ENCODE measurements at places on chromosomes 3 and 15.

GRCh38 chr15:55195996-55196395 lies 745 bp downstream of the RSL24D1 start:
- DNase-seq, result no peak

DNA sequence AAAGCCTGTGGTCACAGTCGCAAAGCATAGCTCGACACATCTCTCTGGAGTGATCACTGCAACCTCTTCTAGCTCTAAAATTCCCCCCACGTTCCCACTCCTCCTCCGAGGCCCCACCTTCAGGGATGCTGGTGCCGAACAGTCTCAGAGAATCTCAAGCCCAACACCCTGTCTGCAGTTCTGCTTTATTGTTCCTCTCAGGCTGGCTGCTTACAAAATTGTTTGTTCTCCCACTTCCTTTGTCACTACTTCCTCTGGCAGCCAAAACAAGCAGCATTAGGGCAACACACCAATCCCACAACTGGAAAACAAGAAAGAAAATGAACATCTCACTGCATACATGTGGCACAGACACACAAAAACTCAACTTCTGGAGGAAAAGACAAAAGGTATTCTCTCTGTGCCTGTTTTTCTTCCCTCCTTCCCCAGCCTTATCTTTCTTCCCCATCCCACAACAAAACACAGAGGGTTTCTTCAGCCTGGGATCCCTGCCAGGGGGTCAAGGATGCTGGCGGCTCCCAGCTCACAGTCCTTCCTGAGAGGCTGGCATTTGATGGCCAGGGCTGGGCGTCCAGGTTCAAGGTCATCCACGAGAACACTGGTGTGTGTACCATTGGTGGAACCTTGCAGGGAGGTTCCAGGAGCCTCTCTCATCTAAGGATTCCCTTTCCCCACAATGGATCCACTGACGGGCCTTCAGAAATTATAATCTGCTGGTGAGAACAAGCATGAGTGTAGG lies 108.4 kb downstream of the TMCO5A start:
- peak; percentile 52 for DNase-seq

- no peak for DNase-seq
These were observed 1129.3 kb downstream of the NAALADL2 start for GRCh38 chr3:175988401-175988800.

- no peak for DNase-seq
These were observed at the start of gene ALG1L2 for GRCh38 chr3:130081351-130081881. TSS of gene ALG1L2 (plus strand) at chr3:130081831. CDS start at chr3:130082017, 186 bp downstream.

DNA sequence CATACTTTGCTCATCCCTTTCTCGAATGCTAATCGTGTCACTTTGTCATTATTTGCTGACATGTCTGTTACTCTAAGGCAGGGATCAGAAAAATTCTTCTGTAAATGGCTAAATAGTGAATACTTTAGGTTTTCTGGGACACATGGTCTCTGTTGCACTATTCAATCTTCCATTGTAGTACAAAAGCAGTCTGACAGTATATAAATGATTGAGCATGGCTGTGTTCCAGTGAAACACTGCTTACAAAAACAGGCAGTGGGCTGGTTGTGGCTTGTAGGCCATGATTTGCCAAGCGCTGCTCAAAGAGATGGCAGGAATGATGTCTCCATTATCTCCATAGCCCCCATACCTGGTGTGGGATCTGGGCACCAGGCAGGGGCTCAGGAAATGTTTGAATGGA lies 45.6 kb downstream of the TMEM266 start:
- no peak for DNase-seq

DNA sequence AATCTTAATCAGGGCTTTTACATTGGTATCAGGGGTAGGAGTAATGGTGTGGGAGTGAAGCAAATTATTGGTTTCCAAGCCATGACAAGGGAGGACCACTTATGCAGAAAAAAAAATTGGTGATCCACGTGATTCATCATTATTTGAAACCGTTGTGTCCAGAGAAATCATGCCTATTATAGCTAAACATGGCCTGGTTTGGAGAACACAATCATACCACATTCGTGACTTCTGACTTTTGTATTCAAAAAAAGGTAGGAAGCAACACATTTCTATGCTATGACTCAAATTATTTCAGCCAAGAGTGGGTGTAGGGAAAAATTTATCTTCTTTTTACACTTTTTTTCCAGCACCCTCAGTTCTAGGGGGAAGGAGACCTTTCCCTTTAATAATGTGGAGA lies 924.3 kb upstream of the GBE1 start:
- DNase-seq, result no peak

- no peak for DNase-seq
These were observed 103.7 kb upstream of the LRIG1 start for GRCh38 chr3:66604481-66604880.

DNA sequence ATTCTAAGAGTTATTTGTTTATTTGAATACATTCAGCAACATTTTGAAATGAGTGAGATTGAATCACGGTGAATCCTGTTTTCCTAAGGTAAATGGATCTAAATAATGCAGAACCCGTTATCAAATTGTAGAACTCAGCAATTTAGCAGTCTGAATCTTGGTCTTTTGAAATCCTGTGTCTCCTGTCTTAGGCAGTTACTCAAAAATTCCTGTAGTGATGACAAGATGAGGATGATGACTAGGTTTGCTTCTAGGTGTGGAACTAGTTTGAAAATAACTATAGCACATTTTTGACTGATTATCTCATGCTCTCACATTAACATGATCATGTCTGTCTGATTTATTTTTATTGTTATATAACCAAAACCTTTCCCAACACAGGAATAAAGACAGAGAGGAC lies 115.0 kb downstream of the RAP2B start:
- no peak for DNase-seq

- DNase-seq, result peak; percentile 35
These were observed 3.1 kb downstream of the ABTB1 start for GRCh38 chr3:127675651-127676391.

DNA sequence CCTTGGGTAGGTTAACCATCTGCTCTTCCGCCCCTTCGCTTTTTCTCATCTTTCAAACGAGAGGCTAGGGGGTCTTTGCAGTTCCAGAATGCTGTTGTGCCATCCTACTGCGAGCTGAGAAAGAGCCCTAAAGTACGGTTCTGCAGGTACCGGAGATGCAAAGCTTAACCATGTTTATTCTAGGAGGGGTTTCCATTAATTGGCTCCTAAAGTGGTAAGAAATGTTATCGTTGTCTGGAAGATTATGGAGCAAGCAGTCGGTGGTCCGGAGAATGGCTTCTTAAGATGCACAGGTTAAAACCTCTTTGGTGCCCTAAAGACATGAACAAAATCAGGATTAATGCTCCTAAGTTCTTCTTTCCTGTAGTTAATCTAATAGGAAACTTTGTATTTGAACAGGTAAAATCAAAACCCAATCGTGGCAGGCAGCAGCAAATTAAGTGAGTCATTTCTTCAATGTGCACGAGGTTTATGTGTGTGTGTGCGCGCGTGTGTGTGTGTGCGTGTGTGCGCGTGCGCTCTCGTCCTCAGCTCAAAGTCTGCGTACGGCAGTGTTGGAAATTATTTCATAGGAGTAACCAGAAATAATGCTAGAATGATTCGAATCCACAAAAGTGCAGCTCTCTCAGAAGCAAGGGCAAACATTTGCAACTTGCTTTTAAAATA lies 772 bp downstream of the FAM81A start:
- peak; percentile 41 for DNase-seq

DNA sequence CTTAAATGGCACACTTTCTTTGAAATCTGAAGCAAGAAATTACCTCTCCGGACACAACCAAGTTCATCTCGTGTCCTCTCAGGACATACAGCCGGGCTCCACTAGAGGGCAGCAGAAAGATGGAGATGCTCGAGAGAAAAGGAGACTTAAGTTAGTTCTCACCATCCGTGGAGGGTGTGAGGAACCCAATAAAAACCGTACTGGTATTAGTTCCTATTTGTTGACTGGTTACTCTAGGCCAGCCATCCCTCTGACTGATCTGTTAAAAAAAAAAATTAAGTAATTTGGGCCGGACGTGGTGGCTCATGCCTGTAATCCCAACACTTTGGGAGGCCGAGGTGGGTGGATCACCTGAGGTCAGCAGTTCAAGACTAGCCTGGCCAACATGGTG lies 7.9 kb upstream of the CYP11A1 start:
- peak; percentile 79 for DNase-seq

DNA sequence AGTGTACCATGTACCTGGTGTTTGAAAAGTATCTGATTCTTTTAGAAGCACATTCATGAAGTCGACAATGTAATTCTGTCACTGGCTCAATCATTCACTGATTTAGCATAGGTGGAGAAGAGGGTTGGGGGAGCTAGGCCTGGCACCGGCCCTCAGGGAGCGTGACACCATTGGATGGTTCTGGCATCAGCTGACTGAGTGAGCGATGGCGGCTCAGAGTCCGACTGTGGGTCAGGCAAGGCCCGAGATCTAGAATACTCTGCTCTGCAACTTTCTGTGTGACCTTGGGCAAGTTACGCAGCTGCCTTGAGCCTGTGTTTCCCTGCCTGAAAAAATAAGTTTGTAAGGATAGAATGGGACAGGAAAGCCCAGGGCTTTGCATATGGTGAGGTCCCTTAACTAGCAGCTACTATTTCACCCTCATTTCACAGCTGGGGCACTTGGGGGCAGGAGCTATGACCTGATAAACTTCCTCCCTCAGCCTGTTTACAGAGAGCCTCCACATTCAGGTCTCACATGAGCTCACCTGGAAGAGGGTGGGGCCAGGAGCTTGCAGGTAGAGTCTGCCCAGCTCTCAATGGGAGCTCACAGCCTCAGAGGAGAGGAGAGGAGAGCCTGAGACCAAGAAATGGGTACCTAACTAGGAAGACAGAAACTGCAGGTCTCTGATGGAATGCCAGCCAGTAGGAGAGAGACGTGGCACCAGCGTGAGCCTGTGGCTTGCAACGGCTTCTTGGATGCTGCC lies 153.7 kb upstream of the TLE3 start:
- peak; percentile 69 for DNase-seq

GRCh38 chr3:87595798-87596197 lies 319.4 kb upstream of the POU1F1 start:
- DNase-seq, result no peak

DNA sequence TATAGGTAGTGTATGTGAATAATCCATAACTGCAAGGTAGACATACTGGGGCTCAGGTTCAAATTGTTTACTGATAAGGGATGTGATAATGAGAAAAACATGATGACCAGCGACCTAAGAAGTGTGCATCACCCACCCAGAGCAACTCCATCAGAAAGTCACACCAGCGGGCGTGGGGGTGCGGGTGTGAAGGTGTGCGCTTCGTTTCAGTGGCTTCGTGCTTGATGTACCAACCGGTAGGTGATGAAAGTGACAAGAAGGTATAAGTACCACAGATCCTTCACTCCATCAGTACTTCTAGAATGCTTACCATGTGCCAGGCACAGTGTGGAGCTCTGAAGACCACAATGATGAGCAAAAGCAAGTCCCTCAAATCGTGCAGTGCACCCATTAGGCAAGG lies 11.2 kb downstream of the ANP32A start:
- no peak for DNase-seq

- no peak for DNase-seq
These were observed 9.4 kb downstream of the DPH3 start for GRCh38 chr3:16255326-16255725.

DNA sequence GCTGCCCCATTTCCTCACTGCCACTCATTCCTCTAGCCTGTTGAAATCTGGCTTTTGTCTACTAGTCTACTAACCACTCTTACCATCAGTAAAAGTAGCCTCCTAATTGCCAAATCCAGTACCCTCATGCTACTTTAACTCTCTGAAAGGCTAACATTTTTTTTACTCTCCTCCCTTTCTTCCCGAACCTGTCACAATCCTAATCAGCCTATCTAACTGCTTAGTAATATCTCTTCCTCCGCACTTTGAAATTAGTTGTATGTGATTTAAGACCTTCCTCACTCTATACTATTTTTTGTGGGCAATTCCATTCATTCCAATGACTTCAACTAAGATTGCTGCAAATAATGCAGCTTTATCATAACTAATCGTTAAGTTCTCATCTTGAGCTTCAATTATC lies 3.7 kb downstream of the SENP7 start:
- DNase-seq, result no peak

DNA sequence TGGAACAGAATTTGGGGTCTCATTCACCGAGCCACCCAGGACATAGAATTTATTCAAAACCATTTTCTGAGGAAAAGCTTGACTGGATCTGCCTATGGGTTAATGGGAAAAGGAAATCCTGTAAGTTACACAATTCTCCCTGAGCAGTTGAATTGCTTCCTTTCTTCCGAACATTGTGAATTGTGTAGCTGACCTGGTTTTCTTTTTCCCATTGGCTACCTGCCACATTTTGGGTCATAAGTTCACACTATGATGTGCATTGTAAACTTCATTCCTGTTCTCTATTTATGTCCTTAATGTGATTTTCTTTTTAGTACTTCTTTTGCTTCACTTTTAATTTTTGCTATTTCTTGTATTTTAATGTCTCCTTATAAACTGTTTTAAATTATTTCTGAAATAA lies 386.0 kb upstream of the LRRC3B start:
- DNase-seq, result no peak

GRCh38 chr15:38672273-38672672 lies 107.7 kb upstream of the RASGRP1 start:
- no peak for DNase-seq

DNA sequence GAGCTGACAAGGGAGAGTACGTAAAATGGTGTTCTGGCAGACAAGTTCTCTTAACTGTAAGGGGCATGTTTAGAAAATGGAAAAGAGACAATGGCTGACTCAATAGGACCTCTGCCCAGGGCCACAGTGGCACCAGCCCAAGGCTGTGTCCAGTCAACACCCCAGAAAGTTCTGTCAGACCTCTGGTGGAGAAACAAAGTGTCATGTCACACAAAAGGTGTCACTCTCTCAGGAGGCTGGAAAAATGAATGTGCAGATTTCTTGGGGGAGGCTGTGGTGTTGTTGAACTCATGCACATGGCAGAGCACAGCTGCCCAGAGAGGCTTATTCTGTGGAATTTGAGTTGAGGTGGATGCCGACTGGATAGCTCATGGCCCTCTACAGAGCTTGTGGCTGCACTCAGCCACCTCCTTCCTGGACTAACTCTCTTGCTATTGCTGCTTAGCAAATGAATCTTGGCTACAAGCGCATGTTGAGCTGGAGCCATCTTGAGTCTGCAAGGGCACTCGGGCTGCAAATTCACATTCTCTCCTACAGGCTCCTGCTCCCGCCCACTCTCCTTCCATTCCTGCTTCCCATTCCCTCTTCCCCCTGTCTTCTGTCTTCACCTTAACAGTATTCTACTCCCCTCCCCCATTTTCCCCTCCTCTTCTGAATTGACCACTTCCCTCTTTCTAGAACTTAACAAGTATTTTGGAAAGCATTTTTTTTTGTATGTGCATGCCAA lies 55.8 kb upstream of the SLC7A14 start:
- no peak for DNase-seq

DNA sequence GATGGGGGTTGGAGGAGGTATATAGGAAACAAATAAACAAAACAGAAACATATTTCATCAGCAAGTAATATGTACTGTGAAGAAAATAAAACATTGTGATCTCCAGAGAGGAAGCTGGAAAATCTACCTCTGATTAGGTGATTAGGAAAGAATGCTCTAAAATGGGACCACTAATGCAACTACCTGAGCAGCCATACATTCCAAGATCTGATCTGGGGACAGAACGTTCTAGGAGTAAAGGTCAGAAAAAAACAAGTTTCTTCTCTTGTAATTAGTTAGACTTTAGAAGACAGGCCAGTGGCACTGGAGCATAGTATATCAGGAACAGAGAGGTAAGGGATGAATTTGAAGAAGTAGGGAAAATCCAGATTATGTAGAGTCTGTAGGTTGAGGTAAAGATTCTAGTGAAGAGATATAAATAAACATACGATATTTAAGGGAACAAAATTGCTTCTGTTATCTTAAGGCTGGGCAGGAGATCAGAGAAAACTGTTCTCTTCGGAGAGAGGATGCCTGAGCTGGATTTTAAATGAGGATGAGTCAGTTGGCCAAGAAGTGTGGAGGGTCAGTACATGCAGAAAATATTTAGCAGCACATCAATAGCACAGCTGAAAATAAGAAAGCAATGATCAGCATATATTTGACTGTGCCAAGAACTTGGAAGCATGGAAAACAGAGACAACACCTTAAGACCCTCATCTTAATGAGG lies 429.5 kb downstream of the NLGN1 start:
- DNase-seq, result no peak

All from ovary (tissue), 10 donors.